Activated T-helper 1 cell treated with anti-CD3 and anti-CD28 coated beads, Interleukin-2, amount 50 U/mL, for 16 hours (primary cell): ENCODE measurements at places on chromosomes 2 and 18.

GRCh38 chr18:40347261-40347660, 1607.8 kb upstream of the PIK3C3 start:
- DNase-seq, result no peak

DNA sequence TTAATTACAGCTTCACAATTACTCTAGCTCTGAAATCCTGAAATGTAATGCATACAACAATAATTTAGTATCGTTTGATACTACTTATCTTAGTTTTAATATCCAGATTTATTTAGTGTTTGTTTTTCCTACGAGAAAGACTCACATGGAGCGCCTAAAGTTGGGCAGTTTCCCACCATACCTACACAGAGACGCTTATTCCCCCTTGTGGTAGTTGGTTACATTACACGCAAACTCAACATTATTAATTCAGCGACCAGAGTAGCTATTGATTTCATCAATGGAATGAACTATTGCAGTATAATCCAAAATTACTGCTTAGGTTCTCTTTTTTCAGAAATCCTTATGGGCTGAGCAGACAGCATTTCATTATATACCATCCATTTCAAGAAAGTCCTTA, 164.0 kb upstream of the REG3G start:
- DNase-seq, result no peak

GRCh38 chr2:88006912-88007439, 9.4 kb downstream of the RNU2-63P start:
- no peak for DNase-seq

GRCh38 chr2:177400337-177400923, 7.9 kb downstream of the AGPS start:
- DNase-seq, result no peak

GRCh38 chr18:46424898-46425297, 232.1 kb downstream of the LOXHD1 start:
- no peak for DNase-seq

DNA sequence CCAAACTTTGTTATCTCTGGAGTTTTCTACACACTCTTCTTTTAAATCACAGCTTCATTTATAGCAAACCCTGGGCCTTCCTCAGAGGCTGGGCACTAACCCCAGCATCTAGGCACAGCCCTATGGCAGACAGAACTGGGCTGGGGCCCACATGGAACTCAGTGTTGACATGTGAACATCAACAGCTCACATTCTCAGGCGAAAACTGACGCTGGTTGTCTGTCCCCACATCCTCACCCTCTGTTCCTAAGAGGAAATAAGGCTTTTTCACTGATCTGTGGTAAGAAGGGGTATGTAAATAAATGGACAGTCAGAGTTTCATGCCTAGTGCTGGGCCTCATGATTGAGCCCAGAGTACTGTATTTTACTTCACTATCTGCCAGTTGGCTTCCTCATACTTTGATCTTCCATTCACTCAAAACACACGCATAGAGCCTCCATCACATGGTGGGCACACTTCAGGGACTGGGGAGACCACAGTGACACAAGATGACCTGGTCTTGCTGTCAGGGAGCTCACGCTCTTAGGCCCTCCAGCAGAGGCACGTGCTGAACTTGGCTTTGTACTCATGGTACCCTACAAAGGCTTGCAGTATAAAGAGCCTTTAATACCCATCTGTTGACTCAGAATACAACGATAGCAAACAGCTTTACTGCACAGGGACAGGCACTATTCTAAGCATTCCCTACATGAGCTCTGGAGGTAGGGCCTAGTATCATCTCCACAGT, 43.0 kb downstream of the EFEMP1 start:
- DNase-seq, result no peak

GRCh38 chr2:241772063-241772499, 4.5 kb upstream of the GAL3ST2 start:
- DNase-seq, result no peak

DNA sequence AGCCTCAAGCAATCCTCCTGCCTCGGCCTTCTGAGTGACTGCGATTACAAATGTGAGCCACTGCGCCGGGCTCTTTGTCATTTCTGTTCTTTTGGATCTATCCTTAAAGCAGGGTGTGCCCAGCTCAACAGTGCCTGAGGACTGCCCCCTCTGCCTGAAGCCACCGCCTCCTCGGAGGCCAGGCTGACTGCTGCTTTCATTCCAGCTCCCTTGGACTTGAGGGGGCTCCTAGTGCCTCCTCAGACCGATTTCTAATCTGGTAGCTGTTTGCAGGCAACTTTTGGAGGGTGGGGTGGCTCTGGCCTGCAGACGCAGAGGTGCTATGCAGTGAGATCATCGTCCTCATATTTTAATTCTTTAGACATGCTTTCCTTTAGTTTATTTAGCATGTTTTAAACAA, 35.9 kb upstream of the KLF11 start:
- DNase-seq, result no peak
